ENCODE measurements at places on chromosomes 16 and 17.
A peak's percentile ranks its signal among the peaks of the same experiment; 100 is the strongest.

- DNase-seq, result no peak
These were observed 65.5 kb downstream of the PLD6 start for GRCh38 chr17:17140590-17140980.

DNA sequence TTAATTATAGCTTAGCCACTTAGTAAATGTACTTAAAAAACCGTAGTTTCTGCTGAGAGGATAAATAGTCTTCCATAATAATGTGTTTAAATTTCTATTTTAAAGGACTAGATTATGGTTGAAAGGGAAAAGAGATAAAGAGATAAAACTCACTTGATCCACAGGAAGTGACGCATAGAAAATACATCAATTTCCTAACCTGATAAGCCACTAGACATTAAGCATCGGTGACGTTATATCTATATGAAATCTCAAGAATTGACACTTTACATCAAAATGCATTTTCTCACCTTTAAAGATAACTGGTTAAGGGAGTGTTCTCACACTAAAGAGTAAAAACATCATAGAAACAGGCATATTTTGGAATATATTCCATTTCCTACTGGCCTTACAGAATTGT lies 5.8 kb downstream of the FBXO47 start:
- DNase-seq, result no peak

GRCh38 chr17:8022360-8023003 lies 16.4 kb upstream of the ALOX15B start:
- no peak for DNase-seq

DNA sequence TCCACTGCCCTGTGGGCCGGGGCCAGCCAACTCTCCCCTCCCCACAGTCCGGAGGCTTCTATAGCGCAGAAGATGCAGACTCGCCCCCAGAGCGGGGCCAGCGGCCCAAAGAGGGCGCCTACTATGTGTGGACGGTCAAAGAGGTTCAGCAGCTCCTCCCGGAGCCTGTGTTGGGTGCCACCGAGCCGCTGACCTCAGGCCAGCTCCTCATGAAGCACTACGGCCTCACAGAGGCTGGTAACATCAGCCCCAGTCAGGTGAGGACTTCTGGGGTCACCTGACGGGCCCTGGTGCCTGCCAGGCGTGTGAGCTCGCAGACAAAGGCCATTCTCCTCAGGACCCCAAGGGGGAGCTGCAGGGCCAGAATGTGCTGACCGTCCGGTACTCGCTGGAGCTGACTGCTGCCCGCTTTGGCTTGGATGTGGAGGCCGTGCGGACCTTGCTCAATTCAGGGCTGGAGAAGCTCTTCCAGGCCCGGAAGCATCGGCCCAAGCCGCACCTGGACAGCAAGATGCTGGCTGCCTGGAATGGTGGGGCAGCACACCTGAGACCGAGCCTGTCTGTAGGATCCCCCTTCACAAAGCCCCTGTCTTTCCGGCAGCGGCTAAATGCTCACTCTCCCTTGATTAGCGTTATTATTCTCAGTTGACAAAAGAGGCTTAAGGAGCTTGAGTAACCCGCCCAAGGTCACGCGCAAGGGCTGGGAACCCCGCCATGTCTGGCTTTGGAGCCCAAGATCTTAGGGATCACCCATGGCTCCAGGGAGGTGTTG lies 3.9 kb downstream of the SPATA20 start:
- no peak for DNase-seq

DNA sequence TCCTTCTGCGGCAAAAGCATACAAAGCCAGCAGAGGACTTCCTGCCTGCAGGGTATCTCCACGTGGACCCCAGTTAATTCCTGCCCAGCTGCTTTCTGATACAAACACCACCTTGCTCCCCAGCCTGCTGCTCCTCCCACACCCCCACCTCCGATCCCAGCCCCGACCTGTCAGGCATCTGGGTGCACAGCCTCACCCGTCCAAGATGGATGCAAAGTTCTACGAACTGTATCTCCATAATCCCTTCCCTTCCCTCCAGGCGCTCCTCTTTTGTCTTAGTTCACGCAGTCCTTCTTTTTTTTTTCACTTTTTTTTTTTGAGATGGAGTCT lies 15.6 kb upstream of the FOXJ1 start:
- DNase-seq, result no peak

DNA sequence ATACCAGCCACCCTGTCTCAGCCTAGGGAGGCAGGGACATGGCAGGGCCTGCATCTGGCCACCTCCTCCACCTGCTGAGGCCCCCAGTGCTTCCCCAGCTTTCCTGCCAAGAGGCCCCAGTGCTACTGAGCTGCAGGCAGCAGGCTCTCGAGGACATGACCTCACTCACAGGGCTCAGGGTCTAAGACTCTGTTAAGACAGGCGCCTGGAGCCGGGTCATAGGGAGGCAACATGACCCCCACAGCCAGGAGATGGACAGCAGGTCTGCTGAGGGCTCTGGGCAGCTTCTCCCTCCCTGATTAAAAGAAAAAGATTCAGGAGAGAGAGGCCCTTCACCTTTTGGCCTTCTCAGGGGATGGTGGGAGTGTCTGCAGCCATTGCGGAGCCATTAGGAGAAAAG lies 23.2 kb upstream of the FASN start:
- no peak for DNase-seq

DNA sequence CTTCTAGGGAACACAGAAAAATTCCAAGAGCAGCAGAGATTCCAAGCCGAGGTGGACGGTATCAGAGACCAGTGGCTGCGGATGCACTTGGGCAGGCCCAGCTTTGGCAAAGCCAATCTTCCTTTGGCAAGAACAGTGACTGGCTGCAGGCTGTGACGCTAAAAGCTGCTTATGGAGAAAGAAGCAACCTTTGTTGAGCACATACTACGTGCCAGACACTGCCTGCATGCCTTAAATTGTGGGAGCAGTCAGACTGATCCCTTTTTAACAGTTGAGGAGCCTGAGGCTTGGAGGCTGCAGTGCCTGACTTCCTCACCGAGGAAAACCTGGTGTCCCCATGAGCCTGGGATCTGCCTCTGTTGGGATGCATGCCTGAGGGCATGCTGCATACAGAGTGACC lies 69.0 kb upstream of the AMZ2 start:
- no peak for DNase-seq

- no peak for DNase-seq
These were observed 347.6 kb downstream of the WWOX start for GRCh38 chr16:78446992-78447563.

DNA sequence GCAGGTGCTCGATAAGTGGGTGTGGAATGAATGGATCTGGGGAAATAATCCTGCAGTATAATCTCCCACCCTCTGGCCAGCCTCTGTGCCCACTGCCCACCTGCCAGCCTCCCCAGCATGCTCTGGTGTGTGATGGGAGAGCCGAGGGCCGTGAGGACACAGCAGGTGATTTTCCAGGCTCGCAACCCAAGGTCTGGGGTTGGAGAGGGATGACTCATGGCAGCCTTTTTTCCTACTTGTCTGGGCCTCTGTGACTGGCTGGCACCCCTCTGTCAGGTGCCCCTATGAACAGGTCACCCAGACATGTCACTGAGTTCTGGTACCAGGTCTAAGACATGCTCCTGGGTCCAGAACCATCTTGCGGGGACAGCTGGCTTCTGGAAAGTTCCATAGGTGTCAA lies 385.7 kb upstream of the TNRC6C start:
- DNase-seq, result no peak

DNA sequence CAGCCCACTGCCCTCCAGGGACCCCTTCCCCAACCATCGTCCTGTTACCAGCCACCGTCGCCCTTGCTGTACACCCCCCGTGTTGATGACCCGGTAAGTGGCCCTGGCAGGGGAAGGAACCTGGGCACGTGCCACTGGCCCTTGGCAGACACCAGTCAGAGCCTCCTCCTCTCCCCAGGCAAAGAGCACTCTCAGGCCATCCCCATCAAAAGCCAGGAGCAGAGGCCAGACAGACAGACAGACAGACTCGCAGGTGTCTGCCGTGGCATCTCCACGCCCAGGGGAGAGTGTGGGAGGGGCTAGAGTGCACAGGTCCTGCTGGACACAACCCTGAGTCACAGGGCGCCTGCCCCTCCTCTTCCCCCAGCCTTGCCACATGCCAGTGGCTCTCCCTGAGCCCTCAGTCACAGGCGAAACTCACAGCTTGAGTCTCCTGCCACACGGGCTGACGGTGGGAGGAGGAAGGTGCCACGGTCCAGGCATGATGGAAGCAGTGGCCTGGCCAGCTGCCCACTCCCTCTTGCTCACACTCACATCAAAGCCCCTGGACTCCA lies 7.8 kb downstream of the CLCN7 start:
- DNase-seq, result no peak

GRCh38 chr16:83005653-83006160 lies 378.9 kb downstream of the CDH13 start:
- no peak for DNase-seq

DNA sequence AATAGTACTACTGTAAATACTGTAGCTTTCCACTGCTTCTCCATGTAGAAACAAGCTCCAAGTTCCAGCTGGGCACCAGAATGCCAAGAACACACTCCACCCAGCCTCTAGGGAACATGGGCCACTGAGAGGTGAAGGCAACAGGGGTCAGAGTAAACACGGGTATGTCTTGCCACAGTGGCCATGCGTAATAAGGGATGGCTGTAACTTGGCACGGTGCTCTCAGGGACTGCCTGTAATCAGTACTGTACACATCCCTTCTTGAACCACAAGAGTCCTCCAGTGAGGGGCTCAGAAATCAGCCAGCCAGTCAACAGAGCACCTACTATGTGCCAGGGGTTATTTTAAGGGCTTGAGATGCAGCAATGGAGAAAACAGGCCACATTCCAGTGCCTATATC lies 10.8 kb downstream of the LRRC59 start:
- DNase-seq, result no peak

DNA sequence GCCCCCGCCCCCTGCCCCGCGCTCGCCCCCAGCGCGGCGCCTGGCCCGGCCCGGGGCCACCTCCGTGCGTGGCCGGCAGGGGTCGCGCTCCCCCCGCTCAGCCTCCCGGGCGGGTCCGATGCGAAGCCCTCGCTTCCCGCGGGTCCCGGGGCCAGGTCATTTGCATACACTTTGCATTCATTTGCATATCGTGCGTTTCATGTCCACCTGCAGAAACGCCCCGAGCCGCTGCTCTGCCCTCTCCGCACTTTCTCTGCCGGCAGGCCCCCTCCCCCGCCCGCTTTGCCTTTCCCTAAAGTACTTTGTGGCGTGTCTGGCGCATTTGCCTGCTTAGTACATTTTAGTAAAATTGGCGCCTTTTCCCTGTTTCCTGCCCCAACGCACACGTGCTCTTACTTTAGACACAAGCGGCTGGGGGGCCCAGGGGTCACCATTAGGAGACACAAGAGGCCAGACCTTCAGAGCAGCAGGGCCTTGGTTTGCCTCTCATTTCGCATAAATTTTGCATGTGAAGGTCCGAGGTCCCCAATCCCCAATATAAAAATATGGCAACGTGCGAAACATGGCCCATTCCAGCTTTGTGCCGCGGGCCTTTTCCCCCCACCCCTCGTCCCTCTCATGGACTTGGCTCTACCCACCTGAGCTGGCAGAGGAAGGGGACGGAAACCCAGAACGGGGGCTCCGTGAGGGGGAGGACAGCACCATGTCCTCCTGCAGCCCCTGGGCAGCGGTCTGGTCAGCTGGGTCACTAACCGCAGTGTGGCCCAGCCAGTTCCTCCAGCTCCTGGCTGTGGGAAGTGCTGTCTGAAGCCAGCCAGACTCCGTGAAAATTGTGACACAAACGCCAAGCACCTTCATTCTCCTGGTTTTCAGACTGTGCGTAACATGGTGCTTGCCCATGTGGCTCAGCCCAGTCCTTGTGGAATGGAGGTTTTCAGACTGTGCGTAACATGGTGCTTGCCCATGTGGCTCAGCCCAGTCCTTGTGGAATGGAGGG lies 34.8 kb downstream of the CBFA2T3 start:
- peak; percentile 24 for DNase-seq

- no peak for DNase-seq
These were observed 14.9 kb downstream of the SHCBP1 start for GRCh38 chr16:46606231-46606630.

DNA sequence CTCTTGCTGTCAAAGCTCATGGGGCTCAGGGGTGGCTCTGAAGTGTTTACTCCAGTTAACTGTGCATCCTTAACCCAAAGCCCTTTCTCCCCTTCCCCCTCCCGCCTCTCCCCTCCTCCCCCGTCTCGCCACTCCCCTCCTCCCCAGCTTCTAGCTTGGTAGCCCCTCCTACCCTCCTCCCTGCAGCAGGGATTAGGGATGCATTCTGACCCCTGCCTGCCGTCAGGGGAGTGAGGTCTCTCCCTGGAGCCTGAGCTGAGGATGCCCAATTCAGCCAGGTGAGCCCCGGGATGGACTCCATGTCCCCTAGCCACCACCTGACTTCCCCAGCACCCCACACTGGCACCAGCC lies 1.6 kb downstream of the HS3ST6 start:
- no peak for DNase-seq

- DNase-seq, result peak; percentile 31
These were observed 10.5 kb upstream of the ITGAD start for GRCh38 chr16:31382485-31383161.

DNA sequence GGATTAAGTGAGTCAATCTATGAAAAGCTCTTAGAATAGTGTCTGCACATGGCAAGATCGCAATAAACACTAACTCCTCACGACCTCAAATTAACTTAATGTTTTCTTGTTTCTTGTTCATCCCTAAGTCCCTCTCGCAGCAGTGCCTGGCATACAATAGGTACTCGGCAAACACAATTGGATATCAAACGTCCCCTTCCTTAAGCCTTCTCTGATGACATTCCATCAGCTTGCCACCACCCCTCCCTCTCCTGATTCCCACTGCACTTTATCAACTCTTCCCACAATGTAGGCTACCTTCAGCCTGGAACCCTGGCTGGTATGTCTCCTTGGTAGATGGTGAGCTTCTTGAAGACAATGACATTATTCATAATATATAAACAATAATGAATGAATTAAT lies 33.3 kb downstream of the CCDC42 start:
- no peak for DNase-seq

DNA sequence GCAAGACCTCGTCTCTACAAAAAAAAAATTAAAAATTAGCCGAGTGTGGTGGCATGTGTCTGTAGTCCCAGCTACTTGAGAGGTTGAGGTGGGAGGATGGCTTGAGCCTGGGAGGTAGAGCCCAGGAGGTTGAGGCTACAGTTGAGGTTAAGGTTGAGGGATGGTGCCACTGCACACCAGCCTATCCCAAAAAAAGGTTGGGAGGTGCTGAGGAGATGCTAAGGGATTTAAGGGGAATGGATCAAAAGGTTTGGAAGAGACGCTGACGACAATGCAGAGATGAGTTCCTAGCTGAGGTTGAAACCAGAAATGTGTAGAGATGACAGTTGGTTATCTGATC lies 4.7 kb upstream of the NSMCE1 start:
- no peak for DNase-seq

DNA sequence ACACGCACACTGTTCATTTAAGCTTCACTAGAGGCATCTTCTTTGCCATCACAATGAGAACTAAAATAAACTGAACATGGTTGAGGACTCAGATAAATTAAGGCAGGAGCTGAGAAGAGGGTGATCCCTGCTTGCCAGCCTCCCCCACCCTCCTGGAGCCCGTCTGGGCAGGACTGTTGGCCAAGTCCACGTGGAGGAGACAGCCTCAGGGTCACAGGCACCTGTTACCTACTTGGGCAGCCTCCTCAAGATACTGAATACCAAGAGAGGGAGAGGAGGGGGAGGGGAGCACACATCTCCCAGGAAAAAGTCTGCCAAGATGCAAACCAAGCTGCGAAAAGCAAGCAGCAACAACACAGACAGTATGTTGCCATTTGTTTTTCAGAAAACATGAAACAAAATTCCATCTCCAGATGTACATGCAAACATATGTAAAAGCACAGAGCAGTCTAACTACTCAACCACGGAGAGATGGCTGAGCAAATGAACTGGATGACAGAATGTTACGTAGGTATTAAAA lies 67.4 kb downstream of the SLC39A11 start:
- no peak for DNase-seq

Data from stimulated activated CD8-positive, alpha-beta memory T cell treated with anti-CD3 and anti-CD28 coated beads, Interleukin-7, amount 100 ng/mL, for 1 hour (primary cell).